ENCODE measurements at places on chromosomes 2 and 18. TPM values are rescaled to one million over a fixed set of nuclear protein-coding genes. Genes with fewer than 3 reads are reported as not detected.

Gene HNMT
- total RNA-seq: 20.2 TPM

Gene HTR2B
- total RNA-seq: not detected

DNA sequence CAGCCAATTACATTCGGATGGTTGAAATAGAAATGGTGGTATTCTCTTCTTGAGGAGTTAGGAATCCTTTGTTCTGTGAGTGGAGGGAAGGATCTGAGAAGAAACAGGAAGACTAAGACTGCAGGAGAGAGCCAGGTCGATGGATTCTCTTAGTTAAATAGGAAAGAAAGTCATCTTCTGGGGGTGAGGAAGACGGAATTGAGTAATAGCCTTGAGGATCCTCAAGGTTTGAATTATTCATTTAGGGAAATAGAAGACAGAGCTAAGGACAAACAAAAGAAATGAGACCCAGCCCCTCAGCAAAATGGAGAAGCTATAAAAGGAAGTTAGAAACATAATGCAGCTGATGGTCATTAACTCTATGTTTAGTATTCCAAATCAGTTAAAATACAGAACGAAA, 1.8 kb downstream of the LAPTM4A start:
- no peak for DNase-seq

Gene WNT6
- total RNA-seq: not detected

- no peak for DNase-seq
These were observed 478.5 kb upstream of the ID2 start for GRCh38 chr2:8203364-8203763.

Gene CRYGC
- not detected for total RNA-seq

- no peak for DNase-seq
These were observed 32.8 kb downstream of the TTC32 start for GRCh38 chr2:19868701-19869580.

DNA sequence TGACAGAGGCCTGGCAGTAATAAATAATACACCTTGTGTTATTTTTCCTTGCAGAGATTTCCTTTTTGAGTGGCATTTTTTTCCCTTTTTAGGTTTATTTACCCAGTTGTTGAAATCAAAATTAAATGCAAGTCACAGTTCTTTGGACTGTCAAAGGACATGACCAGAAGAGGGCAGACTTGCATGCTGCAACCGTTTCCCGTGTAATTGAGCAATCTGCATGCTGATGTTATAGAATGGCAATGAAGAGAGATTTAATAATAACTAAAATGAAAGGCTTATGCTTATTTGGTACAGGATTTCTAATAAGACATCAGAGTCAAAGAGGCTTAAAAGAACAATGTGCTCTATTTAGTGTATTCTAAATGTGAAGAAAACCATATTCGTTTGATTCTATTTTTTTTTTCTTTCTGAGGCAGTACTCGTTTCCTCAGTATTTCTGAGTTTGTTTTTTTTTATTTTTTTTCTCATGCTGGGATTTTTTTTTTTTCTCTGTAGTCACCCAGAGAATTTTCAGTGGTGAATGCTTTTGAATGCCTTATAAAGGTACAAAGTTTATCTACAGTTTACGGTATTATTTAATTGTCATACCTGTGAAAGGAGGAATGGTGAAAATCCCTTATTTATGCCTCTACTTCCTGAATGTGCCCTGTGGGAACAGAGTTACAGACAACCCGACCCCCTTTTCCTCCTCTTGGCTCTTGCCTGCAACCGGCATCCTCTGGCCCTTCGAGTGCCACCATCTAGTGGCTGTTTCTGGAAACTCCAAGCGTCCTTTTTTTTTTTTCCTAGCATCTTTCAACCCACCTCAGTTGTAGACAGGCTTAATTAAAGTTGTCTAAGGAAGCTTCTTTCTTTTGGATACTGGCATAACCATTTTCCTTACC, 368.5 kb downstream of the LRRTM1 start:
- no peak for DNase-seq

Gene C2orf81
- 2.7 TPM for total RNA-seq

DNA sequence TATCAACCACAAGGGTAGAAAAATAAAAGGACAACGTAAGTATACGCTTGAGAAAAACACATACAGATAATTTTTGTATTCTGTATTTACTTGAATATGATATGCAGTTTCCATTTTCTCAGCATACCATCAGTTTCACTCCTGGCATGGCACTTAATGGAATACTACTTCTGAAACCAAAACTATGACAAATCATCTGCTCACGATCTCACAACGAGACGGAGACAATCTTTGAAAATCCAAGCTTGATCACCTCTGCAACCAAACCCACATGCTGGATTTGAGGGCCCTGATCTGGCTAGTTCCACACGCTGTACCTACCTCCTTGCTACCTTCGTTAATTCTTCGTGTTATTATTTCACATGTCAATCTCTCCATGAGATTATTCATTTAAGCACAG, 387.6 kb downstream of the NBAS start:
- DNase-seq: no peak

GRCh38 chr2:100835006-100835659, 15.2 kb downstream of the NPAS2 start:
- no peak for DNase-seq

GRCh38 chr2:182581196-182581935, 134.7 kb upstream of the DNAJC10 start:
- DNase-seq: no peak

DNA sequence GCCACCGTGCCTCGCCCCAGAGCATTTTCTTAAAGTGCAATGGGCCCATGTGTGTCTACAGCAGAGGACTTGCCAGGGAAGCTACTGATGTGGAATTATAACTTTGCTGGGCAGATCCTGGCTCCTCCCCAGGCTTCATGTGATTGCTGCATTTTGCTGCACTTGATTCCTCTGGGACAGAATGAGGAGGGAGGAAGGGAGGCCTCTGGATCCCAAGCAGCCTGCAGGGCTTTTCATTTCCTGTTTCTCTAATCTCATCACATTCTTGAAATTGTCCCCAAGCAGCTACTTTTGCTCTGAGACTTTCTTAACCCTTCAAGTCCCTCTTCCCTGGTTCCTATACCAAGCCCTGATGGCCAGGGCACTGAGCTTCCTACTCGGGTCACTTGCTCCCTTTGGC, 134.4 kb upstream of the SEC11C start:
- DNase-seq: no peak

Data from epithelial cell of proximal tubule (primary cell).